ENCODE measurements at places on chromosomes 7 and 10.

DNA sequence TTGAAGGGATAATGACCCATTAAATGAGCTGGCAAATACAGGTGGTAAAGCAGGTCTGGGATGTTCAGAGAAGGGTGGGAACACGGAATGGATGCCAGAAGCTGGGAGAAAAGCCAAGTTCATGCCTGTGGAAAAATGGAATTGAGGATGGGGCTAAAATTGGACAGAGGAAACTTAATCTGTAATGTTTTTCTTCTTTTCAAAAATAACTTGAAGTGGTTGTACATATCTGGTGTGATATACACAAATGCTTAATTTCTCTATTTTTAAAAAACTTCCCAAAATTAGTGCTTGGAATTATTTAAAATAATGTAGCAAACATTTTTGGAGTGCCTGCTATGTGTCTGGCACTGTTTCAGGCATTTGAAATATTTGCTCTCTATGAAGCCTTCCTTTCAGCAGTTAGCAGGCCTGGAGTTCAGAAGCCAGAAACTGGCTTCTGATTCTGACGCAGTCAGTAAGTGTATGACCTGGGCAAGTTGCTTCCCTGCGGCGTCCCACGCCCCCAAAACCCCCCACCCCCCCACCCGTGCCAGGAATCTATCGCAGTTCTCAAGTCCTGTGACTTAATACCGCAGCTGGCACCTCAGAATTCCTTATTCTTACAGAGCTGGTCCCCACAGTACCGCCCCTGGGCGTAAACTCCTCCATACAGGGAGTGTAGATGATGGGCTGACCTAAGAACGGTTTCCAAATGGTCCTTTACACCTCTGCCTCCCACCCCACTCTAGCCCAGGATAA is 828 bp upstream of the MALSU1 start:
- DNase-seq: no peak

- DNase-seq: no peak
Measured at GRCh38 chr7:111933609-111934008, 272.6 kb downstream of the DOCK4 start.

DNA sequence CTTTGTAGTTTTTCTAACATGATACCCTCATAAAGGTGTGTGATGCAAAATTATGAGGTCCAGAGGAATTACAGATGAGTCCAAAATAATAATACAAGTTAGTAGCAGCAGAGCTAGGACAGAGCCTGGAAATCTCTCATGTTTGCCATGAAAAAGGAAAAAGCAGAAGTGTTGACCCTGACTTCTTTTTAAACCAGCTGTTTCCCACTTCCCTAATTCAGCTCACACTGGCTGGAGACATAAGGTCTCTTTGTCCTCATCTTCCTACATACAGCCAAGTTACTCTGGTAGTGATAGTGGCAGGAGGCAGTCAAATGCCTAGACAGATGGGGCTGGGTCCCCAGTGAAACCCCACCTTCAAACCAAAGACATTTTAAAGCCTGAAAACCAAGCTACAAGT is 269.2 kb downstream of the C7orf25 start:
- no peak for DNase-seq

- peak; percentile 79 for DNase-seq
Measured at GRCh38 chr10:113045147-113046055, 95.4 kb downstream of the TCF7L2 start.

DNA sequence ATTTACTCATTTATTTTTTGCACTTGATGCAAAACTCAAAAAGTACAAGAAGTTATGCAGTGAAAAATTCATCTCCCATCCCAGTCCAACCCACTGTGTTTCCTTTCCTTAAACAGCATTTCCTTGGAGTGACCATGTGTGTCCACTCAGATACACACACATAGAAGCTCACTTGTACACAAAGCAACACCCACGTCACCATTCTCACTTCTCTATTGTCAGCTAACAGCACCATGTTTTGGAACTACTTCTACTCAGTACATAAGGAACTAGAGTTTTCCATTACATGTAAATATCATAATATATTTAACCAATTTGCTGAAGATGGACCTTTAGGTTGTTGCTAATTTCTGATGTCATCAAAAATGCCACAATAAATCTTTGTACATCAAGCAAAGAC is 167.6 kb downstream of the GRID1 start:
- DNase-seq: no peak

GRCh38 chr7:110387689-110388088 is 703.2 kb upstream of the LRRN3 start:
- DNase-seq: no peak

GRCh38 chr10:129761197-129761972 is 202.7 kb downstream of the EBF3 start:
- DNase-seq: no peak

DNA sequence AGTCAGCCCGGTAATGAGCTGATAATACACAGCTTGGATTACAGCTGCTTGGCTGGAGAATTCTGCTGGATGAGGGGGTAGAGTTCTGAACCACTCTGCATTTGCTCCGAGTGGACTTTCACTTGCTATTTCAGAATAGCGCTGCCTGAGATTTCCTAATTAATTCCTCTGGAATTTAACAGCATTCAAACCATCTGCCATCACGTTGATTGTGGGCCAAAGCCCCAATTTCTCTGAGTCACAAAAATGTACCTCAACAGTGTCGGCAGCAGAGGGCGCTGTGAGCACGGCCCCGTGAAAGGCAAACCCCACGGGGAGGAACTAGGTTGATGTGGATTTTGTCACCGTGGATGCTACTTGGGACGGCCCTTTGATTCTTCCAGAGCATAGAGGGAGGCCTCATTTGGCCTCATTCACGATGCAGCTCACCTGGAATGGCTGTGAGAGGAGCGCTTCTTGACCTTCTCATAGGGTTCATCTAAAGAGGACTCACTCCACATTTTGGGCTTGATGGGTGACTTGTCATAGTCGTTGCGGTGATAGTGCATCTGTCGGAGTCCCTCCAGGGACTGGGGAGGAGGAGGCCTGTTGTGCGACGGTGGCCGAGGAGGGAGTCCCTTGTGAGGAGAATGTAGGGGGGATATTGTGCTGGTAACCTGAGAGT is 73.3 kb downstream of the PRPF18 start:
- DNase-seq: peak; percentile 25

DNA sequence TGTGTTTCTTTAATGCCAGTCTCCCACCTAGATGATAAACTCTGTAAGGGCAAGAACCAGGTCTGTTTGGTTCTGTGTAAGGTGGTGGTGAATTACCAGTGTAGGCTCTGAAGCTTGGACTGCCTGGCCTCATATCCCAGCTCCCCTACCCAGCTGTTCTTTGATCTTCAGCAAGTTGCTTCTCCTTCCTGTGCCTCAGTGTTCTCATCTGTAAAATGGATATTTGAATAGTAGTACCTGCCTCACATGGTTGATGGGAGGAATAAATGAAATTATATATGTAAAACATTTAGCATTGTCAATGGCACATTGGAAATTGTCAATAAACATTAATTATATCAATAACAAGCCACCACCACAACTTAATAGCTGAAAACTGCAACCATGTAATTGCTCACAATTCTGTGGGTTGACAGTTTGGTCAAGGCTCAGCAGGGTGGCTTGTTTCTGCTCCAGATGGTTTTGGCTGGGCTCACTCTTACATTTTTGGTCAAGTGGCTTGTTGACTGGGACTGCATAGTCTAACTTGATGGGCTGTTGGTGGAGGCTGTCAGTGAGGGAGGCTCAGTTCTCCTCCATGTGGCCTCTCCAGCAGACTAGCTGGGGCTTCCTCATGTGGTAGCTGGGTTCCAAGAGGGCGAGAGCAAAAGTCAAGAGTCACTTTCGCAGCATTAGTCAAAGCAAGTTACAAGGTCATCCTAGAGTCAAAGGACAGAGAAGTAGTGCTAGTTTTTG is 84.5 kb upstream of the DUSP5 start:
- DNase-seq: no peak

DNA sequence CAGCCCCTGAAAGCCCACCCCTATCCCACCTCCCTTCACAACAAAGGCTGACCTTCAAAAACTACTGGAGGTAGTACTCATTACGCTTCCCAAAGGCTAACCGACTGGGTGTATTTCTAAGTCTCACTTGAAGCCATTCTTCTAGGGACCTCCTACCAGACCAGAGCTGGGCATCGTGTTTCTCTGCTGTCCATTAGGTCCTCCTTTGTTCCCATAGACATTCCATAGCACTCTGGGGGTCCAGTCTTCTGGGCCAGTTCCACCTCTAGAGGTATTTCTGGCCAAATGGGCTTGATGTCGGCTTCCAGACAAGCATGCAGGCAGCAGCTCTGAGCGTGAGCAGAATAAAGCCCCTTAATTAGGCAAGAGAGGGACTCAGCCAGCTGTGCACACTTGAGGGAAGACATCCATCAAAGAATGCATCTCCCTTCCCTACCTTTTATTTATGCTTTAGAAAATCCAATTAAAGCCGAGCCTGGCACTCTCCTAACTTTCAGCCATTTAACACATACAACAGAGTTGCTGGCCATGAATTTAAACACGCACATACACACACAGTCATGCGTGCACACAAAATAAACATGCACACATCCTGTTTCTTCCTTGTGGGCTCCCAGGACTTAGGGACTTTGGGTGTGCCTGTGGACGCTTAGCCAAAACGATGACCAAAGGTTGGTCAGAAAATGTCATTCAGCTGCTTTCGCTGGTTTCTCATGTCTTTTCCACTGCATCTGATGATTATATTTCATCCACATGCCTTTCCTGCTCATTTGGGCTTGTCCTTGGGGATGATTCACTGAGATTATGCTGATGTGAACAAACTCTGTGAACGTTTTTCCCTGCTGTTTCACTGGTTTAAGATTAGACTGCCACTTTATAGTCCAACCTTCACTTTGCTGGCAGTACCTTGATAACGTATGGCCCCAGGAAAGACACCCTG is 362.0 kb upstream of the NFE2L3 start:
- DNase-seq: no peak

DNA sequence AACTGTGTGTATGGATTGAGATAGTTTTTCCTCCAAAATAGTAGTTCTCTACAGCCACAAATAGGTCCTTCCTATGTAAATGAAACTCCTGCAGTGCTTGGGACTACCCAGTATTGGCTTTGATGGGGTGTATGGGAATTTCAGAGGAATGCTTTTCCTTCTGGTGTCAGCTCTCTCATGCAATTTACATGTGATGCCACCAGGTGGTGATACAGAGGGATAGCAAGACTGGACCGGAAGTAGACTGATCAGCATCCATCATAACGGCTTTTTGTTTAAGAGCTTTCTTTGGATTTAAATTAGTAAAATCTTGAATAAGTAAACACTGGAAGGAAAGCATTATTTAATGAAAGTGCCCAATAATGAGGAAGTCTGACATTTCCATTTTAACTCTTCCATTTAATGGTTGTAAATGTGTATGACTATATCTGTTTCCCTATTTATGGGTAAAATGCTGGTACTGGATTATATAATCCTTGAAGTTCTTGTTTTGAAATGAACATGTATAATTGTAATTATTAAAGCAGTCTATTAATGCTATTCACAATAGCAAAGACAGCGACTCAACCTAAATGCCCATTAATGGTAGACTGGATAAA is 22.7 kb downstream of the DYNC1I1 start:
- DNase-seq: peak; percentile 43

- no peak for DNase-seq
Measured at GRCh38 chr7:45596665-45597095, 22.5 kb downstream of the ADCY1 start.

GRCh38 chr10:35470925-35471315 is 134.2 kb upstream of the GJD4 start:
- no peak for DNase-seq

- DNase-seq: peak; percentile 29
Measured at GRCh38 chr10:23522345-23522744, 83.5 kb downstream of the OTUD1 start.

DNA sequence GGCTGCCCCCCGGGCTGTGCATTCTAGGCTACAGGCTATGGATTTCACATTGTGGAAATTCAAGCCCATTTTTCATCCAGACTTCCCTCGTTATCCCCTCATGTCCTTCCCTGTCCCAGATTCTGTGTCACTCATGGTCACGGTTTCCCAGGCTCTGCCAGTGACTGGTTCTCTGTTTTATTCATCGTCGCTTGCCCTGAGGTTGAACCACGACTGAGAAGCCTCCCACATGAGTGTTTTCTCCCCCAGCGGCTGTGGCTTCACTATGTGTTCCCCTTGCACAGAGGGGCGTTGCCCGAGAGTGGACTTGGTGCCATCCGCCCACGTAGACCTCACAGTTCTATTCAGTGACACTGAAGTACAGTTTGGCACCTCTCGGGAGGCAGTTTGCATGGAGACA is 14.0 kb downstream of the NOM1 start:
- DNase-seq: no peak

DNA sequence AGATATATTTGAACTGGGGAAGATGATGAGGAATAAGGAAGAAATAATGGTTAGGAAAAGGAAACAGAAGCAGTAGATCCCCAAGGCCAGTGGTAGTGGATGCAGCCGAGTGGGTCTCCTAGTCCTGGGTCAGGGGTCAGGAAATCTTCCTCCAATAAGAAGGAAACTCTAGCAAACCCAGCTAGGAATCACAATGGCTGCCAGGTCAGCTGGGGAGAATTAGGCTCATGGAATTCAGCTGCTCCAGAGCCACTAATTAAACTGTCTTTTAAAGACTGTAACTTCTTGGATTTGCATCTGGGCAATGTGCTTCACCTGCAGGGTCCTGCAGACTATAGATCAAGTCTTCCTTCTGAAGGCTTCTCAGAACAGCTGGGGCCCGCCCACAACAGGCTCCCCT is 644.4 kb downstream of the KCNMA1 start:
- DNase-seq: no peak

GRCh38 chr10:18310761-18311160 is 170.5 kb downstream of the CACNB2 start:
- no peak for DNase-seq

- no peak for DNase-seq
Measured at GRCh38 chr7:102415685-102416225, 17.6 kb upstream of the ORAI2 start.

DNA sequence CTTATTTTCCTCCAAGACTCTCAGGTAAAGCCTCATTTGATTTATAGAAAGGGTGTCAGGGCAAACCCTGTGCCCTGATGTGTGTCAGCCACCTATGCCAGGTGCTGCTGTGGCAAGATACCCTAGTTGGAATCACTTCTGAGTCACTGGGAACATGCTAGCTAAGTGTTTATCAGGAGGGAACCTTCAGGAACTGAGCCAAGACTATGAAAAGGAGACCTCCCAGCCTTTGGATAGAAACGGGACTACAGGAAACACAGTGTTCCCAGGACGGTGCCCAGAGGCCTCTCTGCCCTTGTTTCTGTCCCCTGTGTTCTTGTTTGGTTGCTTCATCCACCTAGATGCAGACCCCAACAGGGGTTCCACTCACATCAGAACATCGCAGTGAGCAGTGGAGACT is 28.5 kb downstream of the CNNM1 start:
- DNase-seq: no peak

- no peak for DNase-seq
Measured at GRCh38 chr7:151142686-151143040, 24.8 kb downstream of the GBX1 start.

Data from RCC 7860 (cell line).